ENCODE measurements at places on chromosomes 7 and 10.
A peak's percentile ranks its signal among the peaks of the same experiment; 100 is the strongest.

DNA sequence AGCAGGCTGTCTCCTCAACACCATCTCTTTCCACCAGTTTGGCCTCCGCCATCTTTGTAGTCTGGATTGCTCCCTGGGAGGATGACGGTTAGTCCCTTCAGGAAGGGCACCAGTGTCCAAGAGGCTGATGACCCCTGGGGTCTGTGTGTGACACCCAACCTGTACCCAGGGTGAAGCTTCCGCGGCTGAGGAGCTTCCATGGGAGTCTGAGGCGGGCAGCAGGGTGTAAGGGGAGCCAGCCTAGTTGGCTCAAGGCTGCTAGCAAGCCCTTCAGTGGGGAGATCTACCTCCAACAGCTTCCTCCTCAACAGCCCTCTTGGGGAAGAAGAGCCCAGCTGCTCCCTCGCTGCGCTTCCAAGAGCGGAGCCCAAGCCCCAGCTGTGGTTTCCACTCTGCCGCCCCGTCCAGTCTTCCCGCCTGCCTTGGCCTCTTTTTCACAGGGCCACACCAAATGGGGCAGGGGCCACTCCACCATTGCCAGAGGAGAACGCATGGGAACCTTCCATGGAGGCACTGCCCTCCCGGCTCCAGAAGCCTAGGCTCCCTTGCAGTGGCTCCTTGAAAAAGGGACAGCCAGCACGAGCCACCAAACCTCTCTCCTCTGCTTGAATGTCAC is 57.4 kb downstream of the TMEM209 start:
- DNase-seq, result no peak

DNA sequence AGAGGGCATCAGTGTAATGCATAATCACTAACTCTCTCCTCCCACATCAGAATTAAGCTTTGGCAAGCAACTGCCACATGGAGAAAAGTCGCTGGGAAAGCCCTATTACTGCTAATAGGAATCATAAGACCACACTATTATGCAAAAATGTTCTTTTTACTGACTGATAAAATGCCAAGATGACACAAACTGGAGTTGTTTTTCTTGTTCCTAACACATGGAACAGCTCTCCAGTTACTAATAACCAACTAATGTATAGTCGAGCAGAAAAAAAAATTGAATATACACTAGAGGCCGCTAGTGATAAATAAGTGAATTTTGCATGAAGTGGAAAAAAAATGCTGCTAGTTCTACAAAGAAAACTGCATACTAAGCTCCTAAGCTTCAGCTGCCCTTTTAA is 165.6 kb downstream of the TPK1 start:
- no peak for DNase-seq

GRCh38 chr7:114083166-114084001 is 164.6 kb upstream of the PPP1R3A start:
- peak; percentile 78 for DNase-seq

DNA sequence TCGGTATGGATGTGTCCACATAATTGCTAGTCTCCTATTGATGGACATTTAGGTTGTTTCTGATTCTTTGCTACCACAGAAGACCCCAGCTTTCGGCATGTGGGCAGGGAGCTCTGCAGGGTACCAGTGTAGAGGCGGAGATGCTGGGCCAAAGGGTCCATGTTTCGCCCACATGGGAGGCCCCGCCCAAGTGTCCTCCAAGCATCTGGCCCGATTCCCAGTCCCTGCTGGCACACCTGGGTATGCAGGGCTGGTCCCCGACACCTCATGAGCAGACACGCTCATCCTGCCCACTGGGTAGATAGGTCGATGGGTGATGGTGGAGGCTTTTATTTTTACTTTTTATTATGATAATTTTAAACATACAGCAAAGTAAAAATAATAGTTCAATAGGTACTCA is 19.4 kb upstream of the TBRG4 start:
- no peak for DNase-seq

GRCh38 chr7:3067193-3067592 is 23.5 kb upstream of the CARD11 start:
- no peak for DNase-seq

GRCh38 chr10:104641937-104642657 is 1.0 kb downstream of the SORCS3 start:
- DNase-seq, result peak; percentile 33

GRCh38 chr7:139782932-139783331 is 5.1 kb upstream of the HIPK2 start:
- DNase-seq, result no peak

DNA sequence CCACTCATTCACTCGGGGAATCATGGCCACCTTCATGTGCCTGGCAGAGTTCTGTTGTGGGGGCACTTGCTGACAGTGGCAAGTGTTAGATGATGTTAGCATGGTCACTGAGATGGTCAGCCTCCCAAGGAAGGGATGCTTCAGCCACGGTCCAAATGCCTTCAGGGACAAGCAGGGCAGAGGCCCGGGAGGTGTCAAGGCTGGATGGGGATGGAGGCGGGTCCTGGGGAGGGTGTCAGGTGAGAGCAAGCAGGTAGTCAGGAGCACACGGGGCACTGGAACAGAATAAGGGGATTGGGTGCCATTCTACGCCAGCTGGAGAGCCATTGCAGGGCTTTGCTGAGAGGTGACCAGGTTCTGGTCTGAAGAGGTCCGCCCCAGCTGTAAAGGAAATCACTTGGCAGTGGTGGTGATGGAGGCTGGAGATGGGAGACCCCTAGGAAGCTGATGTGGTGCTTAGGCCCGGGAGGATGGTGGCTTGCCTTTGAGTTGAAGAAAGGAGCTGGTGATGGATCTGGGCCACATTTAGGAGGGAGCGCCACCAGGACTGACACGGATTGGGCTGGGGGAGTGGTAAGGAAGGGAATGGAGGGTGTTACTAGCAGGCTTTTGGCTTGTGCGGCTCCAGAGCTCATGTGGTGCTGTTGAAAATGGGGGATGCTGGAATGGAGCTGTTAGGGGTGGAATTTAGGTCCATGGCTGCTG is 24.1 kb downstream of the AGAP3 start:
- no peak for DNase-seq
